ENCODE measurements at places on chromosomes 7 and 10.

DNA sequence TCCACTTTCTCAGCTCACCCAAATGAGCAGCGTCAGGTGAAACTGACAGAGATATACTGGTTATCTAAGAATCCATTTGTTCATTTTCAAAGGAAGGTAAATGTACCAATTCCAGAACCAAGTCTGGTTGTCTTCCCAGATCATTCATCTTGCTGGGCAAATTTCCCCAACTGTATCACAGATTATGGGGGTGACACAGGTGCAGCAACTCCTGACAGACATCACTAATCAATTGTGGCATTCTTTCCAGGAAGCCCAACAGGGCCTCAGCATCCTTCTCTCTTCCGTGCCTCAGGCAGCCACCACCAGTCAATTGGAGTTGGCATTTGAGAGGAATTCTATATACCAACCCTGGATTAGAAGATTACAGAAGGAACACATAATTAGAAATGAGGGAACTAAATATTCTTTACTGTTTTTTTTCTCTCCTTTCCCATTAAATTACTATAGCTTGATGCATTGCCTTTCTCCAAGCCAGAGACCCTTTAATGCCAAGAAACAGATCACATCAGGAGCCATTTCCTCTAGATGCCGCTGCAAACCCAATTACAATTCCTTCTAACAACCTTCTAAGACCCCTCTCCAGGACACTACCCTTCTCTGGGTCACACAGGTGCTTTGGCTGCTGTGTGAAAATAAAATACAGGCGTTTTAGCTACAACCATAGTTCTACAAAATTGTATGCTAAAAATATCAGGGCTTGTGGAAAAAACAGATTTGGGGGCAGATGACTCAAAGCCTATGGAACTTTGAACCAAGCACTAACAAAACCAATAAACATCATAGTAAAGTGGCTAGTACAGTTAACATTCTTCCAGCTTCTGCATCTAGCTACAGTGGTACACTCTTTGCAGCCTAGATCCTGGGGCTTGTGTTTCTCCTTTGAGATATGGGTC lies 291.6 kb downstream of the RNLS start:
- DNase-seq: no peak

- no peak for DNase-seq
These were observed 354.6 kb upstream of the PLXDC2 start for GRCh38 chr10:19461588-19461987.

- DNase-seq: peak; percentile 53
These were observed 730 bp downstream of the LARP4B start for GRCh38 chr10:930625-931325.

GRCh38 chr7:96136600-96137239 lies 185.2 kb downstream of the SLC25A13 start:
- no peak for DNase-seq

DNA sequence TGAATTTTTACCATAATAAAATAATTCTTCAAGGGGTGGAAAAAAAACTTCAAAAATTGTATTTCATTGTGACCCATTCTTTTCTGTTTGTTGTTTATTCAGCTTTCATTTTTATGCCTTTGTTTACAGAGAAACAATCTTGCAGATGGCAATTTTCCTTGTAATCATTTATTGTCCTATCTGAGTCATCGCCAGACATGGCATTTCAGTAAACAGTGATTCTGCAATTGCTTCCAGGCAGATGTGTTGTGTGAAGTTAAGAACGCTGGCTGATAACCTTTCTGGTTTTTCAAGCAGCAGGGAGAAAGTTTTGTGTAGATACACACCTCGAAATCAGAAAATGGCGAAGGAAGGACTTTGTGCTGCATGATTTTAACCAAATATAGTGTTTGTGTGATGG lies 80.7 kb upstream of the RPA3 start:
- no peak for DNase-seq

GRCh38 chr10:102962951-102963755 lies 45.1 kb downstream of the CNNM2 start:
- DNase-seq: no peak

DNA sequence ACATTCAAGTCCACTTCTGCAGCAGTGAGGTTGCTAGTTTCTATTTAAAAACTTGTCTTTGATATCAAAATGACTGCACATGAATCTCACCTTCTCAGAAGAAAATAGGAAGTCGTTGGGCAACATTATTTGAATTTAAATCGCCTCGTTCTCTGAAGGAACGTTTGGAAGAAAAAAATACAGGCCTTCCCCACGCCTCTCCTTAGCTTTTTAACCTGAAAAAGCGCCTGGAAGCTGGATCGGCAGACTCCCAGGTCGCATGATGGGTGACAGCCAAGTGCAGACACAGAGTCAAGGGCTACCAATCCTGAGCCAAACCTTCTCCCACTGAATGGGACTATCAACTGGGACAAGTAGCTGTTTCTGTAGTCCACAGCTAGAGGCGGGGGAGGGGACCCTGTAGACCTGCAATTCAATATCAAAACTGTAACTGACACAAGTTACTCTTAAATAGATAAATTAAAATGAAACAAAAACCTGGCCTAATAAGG lies 2.2 kb downstream of the FAM53B start:
- no peak for DNase-seq

- no peak for DNase-seq
These were observed 3.4 kb downstream of the KCNIP2 start for GRCh38 chr10:101840102-101840684.

DNA sequence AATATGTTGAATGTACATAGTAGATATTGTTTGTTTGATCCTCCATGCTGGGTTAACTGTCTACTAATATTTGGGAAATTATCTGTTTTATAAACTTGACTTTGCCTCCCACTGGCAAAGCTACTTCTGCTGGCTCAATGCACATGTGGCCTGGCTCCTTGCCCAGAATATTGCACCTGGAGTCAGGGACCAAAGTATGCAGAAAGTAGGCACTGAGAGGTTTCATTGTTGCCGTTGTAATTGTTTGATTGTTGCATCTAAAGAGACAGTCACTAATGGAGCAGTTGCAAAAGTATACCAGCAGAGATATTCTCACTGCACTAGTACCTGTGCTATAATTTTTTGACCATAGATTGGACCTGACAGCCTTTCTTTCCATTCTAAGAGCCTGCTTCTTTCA lies 137.8 kb upstream of the CNTNAP2 start:
- DNase-seq: no peak

GRCh38 chr7:105205592-105206237 lies 183.0 kb downstream of the SRPK2 start:
- DNase-seq: peak; percentile 50

GRCh38 chr7:711093-711921 lies 15.2 kb upstream of the DNAAF5 start:
- no peak for DNase-seq

- no peak for DNase-seq
These were observed 491.1 kb upstream of the ZMIZ1 start for GRCh38 chr10:78577712-78578111.

DNA sequence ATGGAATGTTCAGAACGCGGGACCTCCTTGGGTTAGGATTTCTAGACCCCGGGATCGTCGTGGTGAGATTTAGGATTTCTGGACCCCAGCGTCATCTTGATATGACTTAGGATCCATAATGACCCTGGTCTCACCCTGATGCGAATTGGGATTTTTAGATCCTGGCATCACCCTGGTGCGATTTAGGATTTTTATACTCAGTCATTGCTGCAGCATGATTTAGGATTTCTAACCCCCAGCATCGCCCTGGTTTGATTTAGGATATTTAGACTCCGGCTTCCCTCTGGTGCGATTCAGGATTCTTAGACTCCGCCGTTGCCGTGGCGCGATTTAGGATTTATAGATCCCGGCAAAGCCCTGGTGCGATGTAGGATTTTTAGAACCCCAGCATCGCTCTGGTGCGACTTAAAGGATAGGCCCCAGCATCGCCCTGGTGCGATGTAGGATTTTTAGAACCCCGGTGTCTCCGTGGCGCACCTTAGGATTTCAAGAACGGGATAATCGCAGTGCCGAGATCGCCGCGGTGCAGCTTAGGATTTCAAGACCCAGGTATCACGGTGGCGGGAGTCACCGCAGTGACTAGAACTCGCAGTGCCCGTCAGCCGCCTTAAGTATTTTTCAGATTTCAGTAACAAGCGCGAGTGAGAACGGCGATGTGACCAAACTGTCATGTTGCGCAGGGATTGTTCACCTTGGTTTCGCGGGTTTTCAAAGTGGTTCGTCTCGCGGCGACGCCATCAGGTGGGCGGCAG lies 814 bp downstream of the MEST start:
- DNase-seq: no peak

- no peak for DNase-seq
These were observed 125.7 kb upstream of the CXCL12 start for GRCh38 chr10:44510379-44511115.

- DNase-seq: no peak
These were observed 27.3 kb upstream of the ECHDC3 start for GRCh38 chr10:11714750-11715365.

DNA sequence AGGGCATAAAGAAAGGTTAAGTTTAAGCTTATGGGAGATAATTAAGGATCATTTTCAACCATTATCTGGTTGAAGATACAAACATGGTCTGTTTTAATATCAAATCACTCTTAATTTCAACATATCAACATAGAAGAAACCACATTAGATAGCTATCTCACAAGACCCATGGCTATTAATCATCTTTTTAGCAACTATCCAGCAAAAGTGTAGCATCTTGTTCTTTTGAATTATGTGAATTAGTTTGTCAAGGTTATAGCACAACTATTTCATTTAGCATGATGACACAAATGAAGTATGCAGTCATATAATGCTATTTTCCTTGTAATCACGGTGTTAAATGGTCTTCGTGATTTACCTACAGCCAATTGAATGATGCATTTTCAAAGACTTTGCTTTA lies 58.9 kb upstream of the PPP1R9A start:
- DNase-seq: no peak

DNA sequence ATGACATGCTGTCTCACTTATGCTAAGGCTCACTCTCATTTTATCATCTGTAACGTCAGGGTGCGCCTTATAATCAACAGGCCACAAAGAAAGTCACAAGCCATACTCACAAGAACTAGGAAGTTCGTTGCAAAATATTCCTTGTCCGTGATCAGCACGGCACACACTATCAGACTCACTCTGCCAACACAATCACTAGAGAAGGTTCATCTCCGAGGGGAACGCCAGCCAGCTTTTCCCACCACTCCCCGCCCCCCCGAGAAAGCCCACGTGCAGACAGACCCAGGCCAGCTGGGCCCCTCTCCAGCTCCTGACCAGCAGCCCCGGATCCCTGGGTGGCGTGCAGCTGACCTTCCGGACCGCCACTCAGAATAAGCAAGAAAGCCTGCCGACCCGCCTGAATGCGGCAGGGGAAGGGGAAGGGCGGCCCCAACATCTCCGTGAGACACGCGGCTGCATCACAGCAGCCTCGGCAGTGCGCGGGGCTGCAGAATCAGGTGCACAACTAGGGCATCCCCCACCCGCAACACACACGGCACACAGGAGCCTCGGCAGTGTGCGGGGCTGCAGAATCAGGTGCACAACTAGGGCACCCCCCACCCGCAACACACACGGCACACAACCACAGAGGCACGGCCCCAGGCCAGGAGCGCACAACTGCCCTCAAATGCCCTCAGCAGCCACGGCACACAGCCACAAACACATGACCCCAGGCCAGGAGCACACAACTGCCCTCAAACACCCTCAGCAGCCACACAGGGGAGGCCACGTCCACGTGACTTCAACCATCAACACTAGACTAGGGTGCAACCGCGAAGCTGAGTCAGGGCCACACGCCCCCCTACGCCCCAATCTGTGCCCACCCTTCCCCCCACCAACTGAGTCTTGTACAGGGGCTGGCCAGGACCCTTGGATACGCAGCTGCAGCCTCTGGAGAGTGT lies 2.5 kb upstream of the GPR146 start:
- no peak for DNase-seq

DNA sequence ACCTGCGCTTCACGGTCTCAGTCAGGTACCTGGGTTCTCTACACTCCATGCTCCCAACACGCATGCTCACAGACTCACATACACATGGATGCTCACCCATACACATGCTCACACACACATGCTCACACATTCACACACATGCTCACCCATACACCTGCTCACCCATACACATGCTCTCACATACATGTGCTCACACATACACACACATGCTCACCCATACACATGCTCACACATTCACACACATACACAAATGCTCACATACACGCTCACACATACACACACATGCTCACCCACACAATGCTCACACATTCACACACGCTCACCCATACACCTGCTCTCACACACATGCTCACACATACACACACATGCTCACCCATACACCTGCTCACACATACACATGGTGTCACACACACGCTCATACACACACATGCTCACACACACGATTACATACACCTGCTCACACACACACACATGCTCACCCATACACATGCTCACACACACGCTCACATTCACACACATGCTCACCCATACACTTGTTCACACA lies 119.9 kb downstream of the PAXIP1 start:
- no peak for DNase-seq

- DNase-seq: peak; percentile 82
These were observed 6.0 kb downstream of the MBLAC1 start for GRCh38 chr7:100132697-100133151.

- DNase-seq: no peak
These were observed 37.6 kb upstream of the PDCD4 start for GRCh38 chr10:110833941-110834628.

- DNase-seq: no peak
These were observed 88.9 kb upstream of the PAX2 start for GRCh38 chr10:100656454-100656853.

DNA sequence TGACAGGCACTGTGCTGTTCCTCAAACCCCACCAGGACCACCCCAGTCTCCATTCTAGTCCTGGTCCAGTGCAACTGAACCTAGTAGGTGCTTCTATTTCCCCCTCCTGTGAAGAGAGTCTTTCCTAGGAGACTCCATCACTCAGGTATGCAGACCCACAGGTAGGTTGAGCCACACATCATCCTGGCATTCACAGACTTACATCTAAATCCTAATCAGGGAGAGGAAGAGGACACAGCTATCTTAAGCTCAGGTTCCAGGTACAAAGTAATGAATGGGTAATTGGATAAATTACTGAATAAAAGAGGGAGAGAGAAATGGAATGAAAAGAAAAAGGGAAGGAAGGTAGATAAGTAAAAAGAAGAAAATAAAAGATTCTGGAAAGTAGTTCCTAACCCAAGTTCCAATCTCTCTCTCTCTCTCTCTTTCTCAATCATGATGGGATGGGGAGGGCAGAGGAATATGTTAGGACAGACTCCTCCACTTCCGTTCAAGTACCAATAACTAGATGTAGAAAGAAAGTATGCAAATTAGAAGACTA lies 139.8 kb upstream of the NAMPT start:
- DNase-seq: no peak
